C1 segment of cervical spinal cord (tissue), 14 donors: ENCODE measurements at places on chromosomes 11 and 22.
A peak's percentile ranks its signal among the peaks of the same experiment; 100 is the strongest.

GRCh38 chr11:8263769-8264410 is at the start of gene LMO1:
Gene LMO1 (minus strand): TSS chr11:8263878. CDS start chr11:8263362, 516 bp downstream.
- no peak for DNase-seq

DNA sequence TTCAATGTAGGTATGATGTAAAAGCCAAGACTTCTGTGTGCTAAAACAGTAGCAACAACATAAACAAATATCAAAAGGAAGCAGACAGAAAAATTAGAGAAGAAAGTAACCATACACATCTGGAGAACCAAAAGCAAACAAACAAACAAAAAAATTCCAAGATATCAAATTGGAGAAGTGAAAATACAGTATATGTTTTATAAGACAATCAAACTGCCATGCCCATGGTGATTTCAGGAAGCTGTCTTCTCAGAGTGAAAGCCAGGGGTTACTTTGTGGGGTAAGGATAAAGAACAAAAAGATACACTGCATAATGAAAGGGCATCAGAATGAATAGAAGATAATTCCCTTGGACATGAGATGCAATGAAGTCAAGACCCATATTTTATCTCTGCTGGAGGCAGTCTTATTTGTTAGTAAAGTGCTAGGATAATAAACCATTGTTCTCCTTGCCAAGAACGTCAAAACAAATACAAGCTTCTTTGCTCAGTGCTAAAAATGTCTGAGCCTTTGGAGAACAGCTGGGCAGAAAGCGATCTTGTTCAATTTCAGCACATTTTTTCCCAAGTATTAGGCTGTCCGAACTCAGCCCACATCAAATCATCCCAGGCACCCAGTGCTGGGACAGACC is 38.1 kb upstream of the LDLRAD3 start:
- DNase-seq = no peak

GRCh38 chr11:123681030-123681429 is 26.6 kb upstream of the SCN3B start:
- no peak for DNase-seq

- DNase-seq = no peak
These were observed 172.7 kb upstream of the CARD18 start for GRCh38 chr11:105312266-105312665.

GRCh38 chr11:108654994-108655631 is 9.8 kb upstream of the DDX10 start:
- DNase-seq = no peak

GRCh38 chr11:43632181-43632580 is 48.4 kb upstream of the HSD17B12 start:
- DNase-seq = no peak

DNA sequence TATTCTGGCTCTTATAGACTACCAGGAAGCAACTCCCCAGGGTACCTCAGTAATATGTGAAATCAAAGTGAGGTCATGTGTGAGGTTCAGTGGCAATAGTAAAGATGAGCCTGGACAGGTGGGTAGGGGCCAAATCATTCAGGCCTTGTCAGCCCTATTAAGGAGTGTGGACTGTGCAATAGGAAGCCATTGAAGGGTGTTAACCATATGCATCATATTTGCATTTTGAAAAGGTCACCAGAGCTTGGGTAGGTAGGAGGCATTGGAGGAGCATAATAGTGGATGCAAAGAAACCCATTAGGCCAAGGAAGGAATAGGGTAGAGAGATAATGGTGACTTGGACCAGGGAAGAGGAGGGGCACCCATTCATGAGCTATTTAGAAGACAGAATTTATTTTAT is 8.4 kb upstream of the MRPL11 start:
- DNase-seq = no peak

GRCh38 chr11:206526-207207 is 532 bp downstream of the BET1L start:
- DNase-seq = no peak

GRCh38 chr11:8714622-8715225 is 32.1 kb downstream of the RPL27A start:
- no peak for DNase-seq

GRCh38 chr11:22879630-22880029 is 19.4 kb upstream of the CCDC179 start:
- DNase-seq = no peak

DNA sequence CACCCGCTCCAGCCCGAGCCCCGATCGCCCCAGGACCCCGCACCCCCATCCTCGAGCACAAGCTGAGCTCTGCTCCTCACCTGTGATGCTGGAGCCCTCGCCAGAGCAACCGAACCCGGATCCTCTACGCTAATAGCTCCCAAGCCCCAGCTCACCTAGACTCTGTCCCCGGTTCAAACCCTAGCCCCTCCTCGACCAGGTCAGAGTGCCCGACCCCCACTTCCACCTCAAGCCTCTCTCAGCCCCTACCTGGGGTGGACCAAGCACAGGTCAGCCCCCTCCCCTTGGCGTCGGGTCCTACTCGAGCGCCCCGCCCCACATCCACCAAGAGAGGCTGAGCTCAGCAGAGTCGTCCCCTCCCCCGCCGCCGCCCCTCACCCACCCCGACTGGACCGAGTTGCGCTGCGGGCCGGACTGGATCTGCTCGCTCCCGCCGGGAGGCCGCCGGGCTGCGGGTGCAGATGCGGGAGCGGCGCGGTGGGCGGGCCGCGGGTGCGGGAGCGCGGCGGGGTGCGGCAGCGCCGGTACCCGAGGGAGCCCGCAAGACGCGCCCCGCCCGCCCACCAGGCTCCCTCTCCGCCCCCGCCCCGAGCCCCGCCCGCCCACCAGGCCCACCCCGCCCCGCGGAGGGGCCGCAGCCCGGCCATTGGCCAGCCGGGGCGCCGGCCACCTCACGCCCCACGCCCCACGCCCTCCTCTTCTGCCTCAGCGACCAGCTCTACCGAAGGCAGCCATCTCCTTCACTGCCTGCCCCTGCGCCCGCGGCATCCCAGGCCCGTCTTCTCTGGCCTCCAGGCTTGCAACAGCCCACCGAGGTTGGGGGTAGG is 577 bp upstream of the DKK3 start:
- peak; percentile 16 for DNase-seq

DNA sequence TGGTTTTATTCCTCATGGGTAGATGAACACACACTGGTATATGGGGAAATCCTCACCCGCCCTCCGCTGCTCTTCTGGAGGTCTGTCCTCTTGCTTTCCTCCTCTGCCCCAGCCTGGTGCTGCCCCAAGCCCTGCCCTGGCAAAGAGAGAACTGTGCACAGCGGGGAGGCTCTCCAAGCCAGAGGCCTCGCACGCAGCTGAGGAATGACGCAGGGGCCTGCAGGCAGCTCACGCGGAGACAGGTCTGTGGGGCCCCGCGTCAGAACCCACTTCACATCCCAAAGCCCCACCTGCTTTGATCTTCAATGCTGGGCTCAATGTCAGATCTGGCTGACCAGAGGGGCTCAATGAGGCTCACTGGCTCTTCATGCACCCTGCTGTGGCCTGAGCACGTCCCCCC is 10.0 kb downstream of the GATD1 start:
- DNase-seq = no peak

GRCh38 chr11:12455938-12456337 is 78.6 kb downstream of the PARVA start:
- DNase-seq = no peak

GRCh38 chr11:59710136-59710847 is 3.4 kb downstream of the OR10V1 start:
- DNase-seq = no peak

DNA sequence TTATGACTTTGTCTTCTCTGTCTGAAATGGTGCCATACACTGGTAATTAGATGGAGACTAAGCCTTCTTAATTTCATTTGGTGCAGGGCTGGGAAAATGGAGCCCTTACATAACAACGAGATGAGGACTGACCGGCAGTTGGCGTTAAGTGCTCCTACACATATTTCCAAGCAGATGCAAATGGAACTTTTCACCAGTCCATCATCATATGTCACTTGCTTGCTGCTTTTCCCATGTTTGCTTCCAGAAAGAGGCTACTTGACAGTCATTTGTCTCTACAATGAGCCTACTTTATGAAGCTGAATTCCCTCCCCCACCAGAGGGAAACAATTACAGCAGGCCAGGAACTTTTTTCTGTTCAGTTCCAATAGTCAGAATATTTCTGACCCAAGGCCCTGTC is 32.6 kb downstream of the SVIP start:
- DNase-seq = no peak

DNA sequence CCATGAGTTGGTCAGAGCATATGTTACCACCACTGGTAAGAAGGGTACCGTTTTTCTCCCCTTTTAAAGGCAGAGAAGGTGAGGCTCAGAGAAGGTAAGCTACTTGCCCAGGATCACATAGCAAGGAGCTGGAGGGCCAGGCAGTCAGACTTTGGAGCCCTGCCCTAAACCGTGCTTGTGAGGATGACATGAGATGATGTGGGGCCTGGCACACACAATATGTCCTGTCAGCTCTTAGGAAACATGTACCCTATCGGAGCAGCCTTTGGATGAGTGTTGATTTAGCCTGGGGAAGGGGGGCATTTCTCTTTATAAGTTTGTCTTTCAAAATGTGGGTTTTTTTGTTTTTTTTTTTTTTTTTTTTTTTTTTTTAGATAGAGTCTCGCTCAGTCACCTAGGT is 100.5 kb upstream of the CRYBB3 start:
- no peak for DNase-seq

GRCh38 chr11:93033093-93033492 is 63.6 kb downstream of the MTNR1B start:
- no peak for DNase-seq

GRCh38 chr11:117456027-117456720 is 128.5 kb downstream of the CEP164 start:
- no peak for DNase-seq

GRCh38 chr11:15057329-15057728 is 16.1 kb upstream of the CALCB start:
- DNase-seq = no peak

GRCh38 chr11:128776069-128776423 is 82.2 kb downstream of the FLI1 start:
- DNase-seq = no peak

DNA sequence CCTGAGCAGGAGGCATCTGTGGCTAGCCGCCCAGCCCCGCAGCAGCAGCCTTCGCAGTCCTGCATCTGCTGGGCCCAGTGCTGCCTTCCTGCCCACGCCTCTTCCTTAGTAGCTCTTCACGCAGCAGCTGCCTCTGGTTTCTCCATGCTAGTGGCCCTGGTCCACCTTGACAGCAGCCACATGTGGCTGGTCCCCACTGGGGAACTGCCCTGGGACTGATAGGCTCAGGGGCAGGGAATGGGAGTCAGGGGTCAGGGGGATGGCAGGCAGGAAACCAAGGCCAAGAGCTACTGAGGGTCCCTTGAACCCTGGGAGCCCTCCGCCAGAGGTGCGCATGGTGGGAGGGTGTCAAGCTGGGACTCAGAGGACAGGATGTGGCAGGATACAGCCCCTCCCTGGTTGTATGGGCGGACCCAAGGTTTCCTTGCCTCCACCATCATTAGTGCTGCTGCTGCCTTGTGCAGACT is 99.4 kb upstream of the PITPNB start:
- DNase-seq = no peak

DNA sequence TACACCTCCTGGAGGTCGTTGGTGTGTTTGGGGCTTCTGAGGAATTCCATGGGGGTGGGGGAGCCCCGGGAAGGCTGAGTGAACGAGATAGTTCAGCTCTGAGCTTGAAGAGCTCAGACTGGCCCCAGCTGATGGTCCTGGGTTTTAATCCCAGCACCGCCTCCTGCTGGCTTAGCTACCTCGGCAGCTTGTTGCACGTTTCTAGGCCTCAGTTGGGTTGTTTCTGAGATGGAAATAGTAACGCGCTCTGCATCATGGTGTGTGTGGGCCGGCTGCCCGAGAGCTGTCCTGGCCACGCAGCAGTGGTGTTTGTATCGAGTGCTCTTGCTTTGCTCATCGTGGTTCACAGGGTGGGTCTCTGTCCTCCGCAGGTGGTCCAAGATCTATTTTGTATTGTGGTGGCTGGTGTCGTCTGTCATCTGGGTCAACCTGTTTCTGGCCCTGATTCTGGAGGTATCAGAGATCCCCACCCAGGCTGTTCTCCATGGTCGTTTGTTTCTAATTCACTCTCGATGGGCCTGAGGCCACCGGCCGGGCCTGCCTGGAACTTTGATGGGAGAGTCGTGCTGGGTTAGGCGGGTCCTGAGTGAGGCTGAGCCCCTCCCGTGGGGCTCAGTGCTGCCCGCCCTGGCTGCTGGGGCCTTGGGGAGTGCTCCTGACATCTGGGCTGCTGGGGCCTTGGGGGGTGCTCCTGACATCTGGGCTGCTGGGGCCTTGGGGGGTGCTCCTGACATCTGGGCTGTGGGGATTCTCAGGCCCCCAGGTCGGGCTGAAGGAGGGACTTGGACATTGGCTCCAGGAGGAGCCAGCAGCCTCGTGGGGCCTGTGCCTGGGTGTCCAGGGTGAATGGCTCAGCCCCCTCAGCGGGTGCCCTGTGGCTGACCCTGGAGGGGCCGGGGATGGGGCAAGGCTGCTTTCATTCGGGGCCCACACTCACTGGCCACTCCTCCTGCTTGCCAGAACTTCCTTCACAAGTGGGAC is 37.7 kb downstream of the TPCN2 start:
- DNase-seq = no peak

DNA sequence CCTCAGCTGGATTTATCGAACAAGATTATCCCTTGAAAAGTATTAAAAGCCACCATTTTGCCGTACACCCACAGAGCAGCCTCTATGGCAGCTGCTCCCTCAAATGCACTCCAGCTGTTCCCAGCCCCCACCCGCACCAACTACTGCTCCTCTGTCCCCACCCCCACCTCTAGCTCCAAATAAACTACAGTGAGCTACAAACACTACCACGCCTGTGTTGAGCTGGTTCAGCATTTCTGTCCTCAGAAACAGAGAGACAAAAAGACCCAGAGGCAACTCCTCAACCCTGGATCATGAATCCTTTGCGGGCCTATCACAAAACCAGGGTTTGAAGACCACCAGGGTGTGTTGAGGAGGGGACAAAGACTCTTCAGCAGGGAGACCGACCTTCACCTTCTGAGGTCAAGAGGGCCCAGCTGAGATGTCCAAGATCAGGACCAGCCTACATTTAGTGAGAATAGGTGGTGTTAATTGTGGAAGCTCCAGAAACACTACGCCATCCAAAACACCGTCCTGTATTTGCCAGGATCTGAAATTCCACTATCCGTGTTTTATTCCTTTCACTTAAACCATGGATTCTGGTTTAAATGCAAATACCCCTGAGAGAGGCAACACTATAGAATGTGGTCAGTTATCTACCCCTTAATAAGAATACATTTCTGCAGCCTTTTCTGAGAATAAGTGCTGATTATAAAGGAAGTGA is 195.9 kb downstream of the DSCAML1 start:
- no peak for DNase-seq

DNA sequence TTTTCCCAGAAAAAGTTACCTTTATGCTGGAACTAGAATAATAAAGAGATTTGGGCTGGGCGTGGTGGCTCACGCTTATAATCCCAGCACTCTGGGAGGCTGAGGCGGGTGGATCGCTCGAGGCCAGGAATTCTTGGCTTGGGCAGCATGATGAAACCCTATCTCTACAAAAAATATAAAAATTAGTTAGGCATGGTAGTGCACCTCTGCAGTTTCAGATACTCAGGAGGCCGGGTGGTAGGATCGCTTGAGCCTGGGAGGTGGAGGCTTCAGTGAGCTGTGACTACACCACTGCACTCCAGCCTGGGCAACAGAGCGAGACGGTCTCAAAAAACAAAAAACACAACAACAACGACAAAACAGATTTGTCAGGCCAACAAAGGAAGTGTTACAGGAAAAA is 119.3 kb upstream of the OR9Q1 start:
- no peak for DNase-seq

GRCh38 chr11:19811380-19811779 is 98.7 kb downstream of the NAV2 start:
- no peak for DNase-seq

- DNase-seq = no peak
These were observed at the start of gene KCNC1 for GRCh38 chr11:17734418-17734911. Gene KCNC1 (plus strand): TSS chr11:17734781. CDS start chr11:17736003, 1,222 bp downstream.

GRCh38 chr11:44581246-44581645 is 15.8 kb downstream of the CD82 start:
- no peak for DNase-seq

GRCh38 chr22:45425101-45425500 is 11.6 kb downstream of the RIBC2 start:
- no peak for DNase-seq
